AG04450 (cell line): ENCODE measurements at places on chromosomes 11 and 22.

GRCh38 chr11:6567371-6567745 lies 36.1 kb downstream of the RRP8 start:
- no peak for DNase-seq

GRCh38 chr11:95306801-95307200 lies 75.8 kb upstream of the SESN3 start:
- DNase-seq, result no peak

- no peak for DNase-seq
Measured at GRCh38 chr11:57781529-57781943, 19.9 kb downstream of the CTNND1 start.

- no peak for DNase-seq
Measured at GRCh38 chr22:49934891-49935557, 16.6 kb downstream of the CRELD2 start.

GRCh38 chr11:83785942-83786341 lies 499.8 kb upstream of the CCDC90B start:
- no peak for DNase-seq

DNA sequence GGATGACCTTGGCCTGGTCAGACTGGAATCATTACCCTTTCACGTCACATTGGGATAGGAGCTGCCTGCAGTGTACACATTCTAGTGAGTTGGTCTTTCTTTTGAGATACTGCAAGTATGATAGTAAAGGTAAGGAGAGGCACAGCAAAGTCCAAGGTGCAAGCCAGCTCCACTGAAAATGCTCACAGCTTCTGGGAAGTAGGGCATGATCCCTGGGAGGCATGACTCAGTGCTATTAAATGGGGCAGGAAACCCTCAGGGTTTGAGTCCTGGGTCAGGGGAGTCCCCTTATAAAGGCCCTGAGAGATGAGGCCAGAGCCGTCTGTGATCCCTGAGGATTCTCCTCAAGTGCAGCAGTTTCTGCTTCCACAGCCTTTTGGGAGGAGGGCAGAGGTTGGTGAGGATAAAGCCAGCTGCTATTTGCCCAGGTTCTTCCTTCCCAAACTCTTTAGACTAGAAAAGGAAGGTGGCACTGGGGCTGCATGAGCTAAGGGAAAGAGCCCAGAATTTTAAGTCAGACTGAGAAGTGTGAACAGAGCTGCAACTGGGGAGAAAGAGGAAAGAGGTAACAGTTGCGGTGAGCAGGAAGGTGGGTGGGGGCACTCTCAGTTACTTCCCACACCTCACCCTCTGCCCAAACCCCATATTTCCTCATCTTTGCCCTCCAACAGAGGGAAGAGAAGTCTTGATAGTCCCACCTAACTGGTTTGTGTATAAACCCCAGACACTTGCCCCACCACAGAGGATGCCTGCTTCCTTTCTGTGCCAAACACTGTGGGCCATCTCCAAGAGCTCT lies 14.4 kb upstream of the OR52K1 start:
- no peak for DNase-seq

- no peak for DNase-seq
Measured at GRCh38 chr22:43098356-43098755, 9.2 kb upstream of the TTLL1 start.

DNA sequence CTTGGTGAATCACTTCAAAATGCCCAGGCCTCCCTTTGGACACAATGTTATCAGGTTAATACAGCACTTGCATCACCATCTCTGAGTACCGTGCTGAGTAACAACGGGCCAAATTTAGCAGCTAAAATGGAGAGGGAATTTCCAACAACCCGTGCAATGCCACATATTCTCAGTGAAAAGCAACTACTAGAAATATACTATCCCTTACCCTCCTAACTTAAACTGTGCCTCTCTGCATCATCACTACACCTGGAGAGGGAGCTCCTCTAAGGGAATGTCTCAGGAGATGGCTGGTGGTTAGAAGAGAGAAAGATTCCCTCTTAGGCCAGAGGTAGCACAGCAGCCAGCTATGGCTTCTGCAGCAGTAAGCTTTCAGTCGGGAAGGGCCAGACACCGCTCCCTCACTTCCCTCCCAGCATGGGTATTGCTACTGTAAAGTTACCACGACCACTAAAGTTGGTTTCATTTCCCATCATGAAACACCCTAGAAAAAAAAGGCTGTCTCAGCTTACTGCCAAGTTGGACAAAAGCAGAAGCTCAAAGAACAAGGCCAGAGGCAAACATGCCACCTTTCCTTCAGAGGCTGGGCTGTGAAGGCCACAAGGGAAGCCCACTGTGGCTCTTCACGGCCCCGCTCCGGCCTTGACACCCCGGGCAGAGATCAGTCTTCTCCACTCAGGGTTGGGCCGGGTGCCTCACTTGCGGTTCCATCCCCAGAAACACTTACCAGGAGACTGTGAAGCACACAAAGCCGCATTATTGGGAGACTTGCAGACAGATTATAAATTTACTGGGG lies 3.9 kb downstream of the MAML2 start:
- DNase-seq, result no peak

- DNase-seq, result peak; percentile 38
Measured at GRCh38 chr11:128251140-128251539, 336.2 kb downstream of the ETS1 start.

- DNase-seq, result no peak
Measured at GRCh38 chr22:27445881-27446280, 355.7 kb downstream of the MN1 start.

GRCh38 chr11:99240192-99241030 lies 219.7 kb downstream of the CNTN5 start:
- DNase-seq, result no peak

GRCh38 chr22:36702842-36703215 lies 723 bp downstream of the CACNG2 start:
- DNase-seq, result no peak

GRCh38 chr22:31495343-31495742 lies 993 bp upstream of the SFI1 start:
- DNase-seq, result no peak

DNA sequence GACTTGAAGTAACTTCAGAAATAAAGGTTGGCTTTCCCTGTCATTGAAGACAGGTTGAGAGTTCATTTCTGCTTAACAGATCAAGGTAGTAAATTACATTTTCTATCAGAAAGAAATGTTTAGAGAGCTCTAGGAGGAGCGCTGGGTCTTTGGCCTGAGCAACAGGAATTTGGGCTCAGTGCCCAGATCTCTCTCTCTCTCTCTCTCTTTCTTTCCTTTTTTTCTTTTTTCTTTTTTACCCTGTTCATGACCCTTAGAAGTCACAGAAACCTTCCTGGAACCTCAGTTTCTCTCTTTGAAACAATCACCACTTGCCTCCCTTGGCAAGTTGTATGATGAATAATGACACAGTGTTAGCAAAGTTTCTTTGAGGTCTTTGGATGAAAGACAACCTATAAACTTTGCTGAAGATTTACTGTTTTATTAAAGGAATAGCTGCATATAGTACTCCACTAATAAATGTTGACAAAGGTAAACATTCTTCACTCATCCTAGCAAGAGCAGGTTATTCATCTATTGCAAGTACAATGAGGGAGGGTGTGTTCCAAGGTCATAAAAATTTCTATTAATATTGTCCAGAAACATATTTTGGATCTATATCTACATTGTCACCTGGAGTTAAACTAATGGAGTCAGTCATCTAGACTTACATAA lies 35.5 kb upstream of the RASSF10 start:
- no peak for DNase-seq
